ENCODE measurements at places on chromosomes 7 and 10. TPM values are rescaled to one million over a fixed set of nuclear protein-coding genes. Genes with fewer than 3 reads are reported as not detected.

DNA sequence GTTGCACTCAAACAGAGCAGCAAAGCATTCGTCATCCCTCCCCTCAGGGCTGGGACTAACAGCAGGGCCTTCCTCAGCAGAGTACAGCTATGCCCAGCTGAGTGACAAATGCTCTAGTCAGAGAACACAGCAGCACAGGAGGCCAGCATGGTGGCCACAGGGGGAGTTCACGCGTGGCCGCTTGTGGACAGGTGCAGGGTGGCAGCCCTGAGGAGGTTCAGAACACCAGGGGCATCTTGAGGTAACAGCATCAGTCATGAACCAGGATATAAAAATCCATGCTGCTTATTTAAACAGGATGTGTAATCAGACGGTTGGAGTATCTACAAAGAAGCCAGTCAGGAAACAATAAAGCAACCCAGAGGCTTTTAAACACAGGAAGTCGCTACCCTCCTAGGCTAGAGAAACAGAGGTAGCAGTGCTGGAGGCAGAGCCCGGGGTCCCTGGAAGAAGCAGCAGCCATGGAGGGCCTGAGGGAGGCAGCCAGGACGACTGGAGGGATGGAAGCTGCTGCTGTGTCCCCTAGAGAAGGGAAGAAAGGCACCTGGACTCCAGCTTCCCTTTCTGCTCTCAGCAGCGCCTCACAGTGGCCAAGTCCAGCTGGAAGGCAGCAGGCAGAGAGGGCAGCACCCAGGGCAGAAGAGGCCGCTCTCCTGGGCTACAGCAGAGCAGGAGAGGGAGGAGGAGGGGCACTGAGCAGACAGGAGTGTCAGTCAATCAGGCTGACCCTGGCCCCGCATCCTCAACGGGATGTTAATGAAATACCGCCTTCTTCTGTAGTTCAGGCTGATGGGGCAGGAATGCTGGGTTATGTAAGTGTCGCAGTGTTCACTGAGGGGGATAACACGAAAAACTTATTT is 70.8 kb upstream of the UCN3 start:
- no peak for DNase-seq

- no peak for DNase-seq
Measured at GRCh38 chr10:6563731-6564130, 16.3 kb downstream of the PRKCQ start.

PIP gene
- not detected for polyA plus RNA-seq

DNA sequence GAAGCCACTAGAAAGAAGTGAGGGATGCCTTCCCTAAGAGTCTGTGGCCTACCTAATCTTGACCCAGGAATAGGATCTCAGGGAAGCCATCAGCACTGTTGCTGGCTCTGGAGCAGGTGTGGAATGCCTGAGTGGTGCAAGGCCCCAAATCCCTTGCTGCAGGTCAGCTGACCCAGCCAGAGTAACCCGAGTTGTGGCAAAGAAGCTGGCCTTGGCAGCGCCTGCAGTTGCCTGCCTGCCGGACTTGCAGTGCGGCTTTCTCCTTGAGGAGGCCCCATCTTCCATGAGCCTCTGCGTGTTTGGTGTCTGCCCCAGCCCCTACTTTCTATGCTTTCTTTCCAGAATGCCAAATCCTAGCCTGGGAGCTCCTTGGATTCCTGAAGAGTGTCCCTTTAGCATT is 5.8 kb downstream of the KIAA1217 start:
- DNase-seq = no peak

NPC1L1 gene
- polyA plus RNA-seq = 2.1 TPM

- DNase-seq = no peak
Measured at GRCh38 chr10:96613576-96613975, 26.8 kb upstream of the TM9SF3 start.

RTKN2 gene
- 3.2 TPM for polyA plus RNA-seq

NUTM2E gene
- 0.87 TPM for polyA plus RNA-seq

DNA sequence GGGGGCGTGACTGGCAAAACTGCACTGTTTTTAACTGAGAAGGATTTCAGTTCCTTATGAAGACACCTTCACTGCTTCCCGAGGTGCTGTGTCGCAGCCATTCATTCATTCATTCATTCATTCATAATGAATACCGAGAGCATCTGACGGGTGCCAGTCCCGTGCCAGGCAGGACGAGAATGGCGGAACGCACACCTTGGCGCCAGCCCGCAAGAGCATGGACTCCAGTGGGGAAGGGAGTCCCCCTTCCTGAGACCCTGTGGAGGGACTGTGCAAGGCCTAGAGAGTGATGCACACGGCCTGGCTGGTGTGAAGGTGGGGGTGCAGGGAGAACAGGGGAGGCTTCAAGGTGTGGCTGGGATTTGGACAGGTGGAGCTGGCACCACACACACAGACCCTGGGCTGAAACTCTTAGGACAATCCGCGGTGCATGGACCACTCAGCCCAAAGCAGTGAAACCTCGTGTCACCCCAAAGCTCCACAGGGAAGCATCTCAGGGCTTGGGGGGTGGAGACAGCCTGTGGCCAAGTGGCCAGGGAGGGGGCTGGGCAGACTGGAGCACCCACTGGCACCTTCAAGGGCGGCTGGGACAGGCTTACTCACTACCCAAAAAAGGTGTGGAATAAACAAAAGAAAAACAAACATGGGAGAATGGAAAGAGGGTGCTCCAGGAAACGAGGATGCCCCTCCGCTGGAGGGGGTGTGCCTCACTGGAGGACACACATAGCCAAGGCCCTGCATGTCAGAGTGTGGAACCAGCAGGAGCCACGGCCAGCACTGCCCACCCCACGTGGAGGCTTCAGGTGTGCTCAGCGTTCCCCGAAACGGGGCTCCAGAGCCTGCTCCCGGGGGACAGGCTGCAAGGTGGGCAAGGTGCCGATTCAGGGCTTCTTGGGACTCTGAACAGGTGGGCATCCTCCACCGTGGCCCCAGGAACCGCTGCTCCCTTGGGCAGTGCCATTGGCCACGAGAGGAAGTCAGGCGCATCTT is 37.7 kb downstream of the EBF3 start:
- DNase-seq = no peak

PRXL2A gene
- 76.6 TPM for polyA plus RNA-seq

GRCh38 chr10:132477398-132478340 is 59.9 kb upstream of the INPP5A start:
- no peak for DNase-seq

DNA sequence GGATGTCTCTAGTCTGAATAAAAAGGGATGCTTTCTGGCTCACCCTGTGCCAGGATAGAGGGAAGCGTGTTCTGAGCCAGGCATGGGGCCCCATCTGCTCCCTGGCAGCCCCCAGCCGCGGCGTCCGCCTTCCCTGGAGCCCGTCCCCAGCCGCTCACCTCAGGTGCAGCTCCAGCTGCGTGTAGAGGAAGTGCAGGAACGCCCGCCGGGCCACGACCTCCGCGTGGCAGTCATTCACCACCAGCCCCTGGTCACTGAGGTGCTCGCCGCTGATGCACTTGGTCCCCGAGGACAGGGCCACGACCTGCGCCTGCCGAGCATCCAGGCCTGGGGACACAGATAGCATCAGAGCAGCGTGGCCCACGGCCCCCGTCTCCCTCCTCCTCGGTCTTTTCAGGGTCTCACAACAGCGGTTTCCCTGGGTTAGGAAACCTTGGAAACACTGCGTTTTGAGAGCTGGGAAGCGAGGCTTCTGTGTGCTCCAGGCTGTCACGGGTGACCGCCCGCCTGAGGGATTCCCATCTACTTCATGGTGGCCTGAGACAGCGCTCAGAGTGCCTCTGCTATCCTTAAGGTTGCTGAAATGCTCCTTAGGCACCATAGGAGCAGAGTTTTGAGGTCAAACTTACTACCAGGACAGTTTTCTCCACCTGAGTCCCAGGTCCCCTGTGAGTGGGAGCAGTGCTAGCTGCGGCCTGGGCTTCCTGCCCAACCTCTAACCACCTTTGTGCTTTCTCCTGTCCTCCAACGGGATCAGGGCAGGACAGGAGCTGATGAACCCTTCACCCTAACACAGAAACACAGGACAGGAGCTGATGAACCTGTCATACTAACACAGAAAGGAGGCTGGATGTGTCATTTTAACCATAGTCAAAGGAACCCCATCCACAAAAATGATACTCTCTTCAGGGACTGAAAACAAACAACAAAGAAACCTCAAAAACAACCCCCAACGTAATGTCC is 186.1 kb downstream of the WDR37 start:
- DNase-seq = no peak

DNA sequence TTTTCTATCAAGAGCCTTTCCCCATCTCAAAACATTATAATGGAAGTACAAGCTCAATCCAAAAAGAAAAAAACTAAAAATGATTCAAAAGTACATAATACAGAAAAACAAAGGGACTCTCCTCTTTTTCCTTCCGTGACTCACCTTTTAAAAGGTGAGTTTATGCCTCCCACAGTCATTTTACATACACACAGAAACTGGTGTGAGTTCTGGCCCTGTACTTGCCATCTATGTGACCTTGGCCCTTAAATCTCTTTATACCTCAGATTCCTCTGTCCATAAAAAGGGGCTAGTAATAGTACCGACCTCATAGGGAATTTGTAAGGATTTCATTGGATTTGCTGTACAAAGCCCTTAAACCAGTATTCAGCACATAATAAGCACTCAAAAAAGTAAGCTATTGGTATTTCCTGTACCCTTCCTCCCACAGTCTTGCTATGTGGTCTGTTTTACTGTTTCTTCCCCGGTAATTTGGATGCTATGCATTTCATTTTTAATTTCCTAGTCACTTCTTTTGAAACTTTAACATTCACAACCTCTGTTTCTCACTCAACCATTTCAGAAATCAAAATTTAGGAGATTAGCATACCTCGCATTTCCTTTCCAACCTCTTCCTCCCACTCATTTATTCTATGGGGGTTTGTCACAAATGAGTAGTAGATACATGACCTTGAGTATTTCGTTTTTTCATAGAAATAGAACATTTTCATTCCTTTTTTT is 39.0 kb downstream of the STK17A start:
- no peak for DNase-seq

P4HA1 gene
- polyA plus RNA-seq = not detected

All from muscle of arm (tissue), 14 donors.